Naive thymus-derived CD8-positive, alpha-beta T cell (primary cell): ENCODE measurements at places on chromosomes 12 and 14.

DNA sequence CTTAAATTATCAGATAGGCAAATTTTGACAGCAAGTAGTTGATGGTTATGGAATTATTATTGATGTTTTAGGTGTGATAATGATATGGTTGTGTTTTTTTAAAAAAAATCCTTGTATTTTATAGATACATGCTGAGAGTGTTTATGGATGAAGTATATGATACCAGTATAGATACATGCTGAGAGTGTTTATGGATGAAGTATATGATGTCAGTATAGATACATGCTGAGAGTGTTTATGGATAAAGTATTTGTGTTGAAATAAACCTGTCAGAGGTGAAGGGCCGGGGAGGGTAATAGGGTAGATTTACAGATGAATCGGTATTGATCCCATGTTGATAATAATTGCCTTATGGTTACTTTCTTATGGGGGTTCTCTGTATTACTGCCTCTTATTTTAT lies 6.0 kb upstream of the RFX4 start:
- H3K4me1 ChIP-seq: peaks cover 8% of the 10 kb centered on the region
- no peak overlapping the region for H3K27ac ChIP-seq
- no peak for DNase-seq
- H3K4me3 ChIP-seq: no peak overlapping the region

GRCh38 chr12:47863467-47863866 lies 41.3 kb downstream of the VDR start:
- no peaks in the 10 kb centered on the region for H3K4me1 ChIP-seq
- DNase-seq: no peak
- no peak overlapping the region for H3K4me3 ChIP-seq
- H3K27ac ChIP-seq: no peak overlapping the region
- no peaks in the 10 kb centered on the region for H3K36me3 ChIP-seq

GRCh38 chr14:51924600-51924999 lies 64.2 kb downstream of the GNG2 start:
- peaks cover 79% of the 10 kb centered on the region for H3K4me1 ChIP-seq
- H3K27me3 ChIP-seq: no peaks in the 10 kb centered on the region
- H3K4me3 ChIP-seq: no peak overlapping the region
- peak overlapping the region; percentile 1 for H3K27ac ChIP-seq
- H3K36me3 ChIP-seq: peaks cover 36% of the 10 kb centered on the region

- no peaks in the 10 kb centered on the region for H3K27me3 ChIP-seq
- DNase-seq: no peak
- H3K36me3 ChIP-seq: no peaks in the 10 kb centered on the region
- H3K4me3 ChIP-seq: no peak overlapping the region
Measured at GRCh38 chr12:121872546-121873215, 14.0 kb upstream of the HPD start.

DNA sequence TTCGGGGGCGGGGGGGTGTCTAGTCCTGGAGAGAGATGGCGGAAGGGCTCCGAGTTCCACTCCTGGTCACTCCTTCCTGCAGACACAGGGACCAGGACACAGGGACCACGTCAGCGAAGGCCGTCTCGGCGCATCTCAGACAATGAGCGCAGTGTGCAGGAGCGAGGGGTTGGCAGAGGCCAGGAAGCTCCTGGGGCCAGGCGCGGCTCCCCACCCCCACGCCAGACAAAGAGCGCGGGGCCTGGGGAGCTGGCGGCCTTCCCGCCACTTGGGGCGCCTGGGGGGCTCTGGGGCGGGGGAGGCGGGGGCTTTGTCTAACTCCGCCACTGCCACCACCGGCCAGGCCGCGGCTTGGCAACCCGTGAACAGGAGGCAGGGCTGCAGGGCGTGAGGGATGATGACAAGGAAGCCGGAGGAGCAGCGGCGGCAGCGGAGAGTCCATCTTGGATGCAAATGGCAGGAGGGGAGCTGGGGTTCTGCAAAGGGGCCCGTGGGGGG lies 2.2 kb downstream of the CDK2AP1 start:
- peaks cover 10% of the 10 kb centered on the region for H3K4me1 ChIP-seq
- peak overlapping the region; percentile 78 for H3K4me3 ChIP-seq

- no peak for DNase-seq
- no peak overlapping the region for H3K4me3 ChIP-seq
- no peak overlapping the region for H3K27ac ChIP-seq
- H3K36me3 ChIP-seq: no peaks in the 10 kb centered on the region
- no peaks in the 10 kb centered on the region for H3K27me3 ChIP-seq
Measured at GRCh38 chr14:64158608-64159007, 135.6 kb downstream of the ESR2 start.

GRCh38 chr14:105456736-105457617 lies 17.6 kb upstream of the CRIP2 start:
- no peaks in the 10 kb centered on the region for H3K27me3 ChIP-seq
- no peak overlapping the region for H3K4me3 ChIP-seq
- H3K27ac ChIP-seq: no peak overlapping the region
- H3K36me3 ChIP-seq: no peaks in the 10 kb centered on the region
- H3K4me1 ChIP-seq: peaks cover 3% of the 10 kb centered on the region

- no peaks in the 10 kb centered on the region for H3K36me3 ChIP-seq
- H3K27me3 ChIP-seq: no peaks in the 10 kb centered on the region
- H3K4me1 ChIP-seq: no peaks in the 10 kb centered on the region
- DNase-seq: no peak
- no peak overlapping the region for H3K4me3 ChIP-seq
Measured at GRCh38 chr12:80412343-80412953, 31.6 kb upstream of the PTPRQ start.

DNA sequence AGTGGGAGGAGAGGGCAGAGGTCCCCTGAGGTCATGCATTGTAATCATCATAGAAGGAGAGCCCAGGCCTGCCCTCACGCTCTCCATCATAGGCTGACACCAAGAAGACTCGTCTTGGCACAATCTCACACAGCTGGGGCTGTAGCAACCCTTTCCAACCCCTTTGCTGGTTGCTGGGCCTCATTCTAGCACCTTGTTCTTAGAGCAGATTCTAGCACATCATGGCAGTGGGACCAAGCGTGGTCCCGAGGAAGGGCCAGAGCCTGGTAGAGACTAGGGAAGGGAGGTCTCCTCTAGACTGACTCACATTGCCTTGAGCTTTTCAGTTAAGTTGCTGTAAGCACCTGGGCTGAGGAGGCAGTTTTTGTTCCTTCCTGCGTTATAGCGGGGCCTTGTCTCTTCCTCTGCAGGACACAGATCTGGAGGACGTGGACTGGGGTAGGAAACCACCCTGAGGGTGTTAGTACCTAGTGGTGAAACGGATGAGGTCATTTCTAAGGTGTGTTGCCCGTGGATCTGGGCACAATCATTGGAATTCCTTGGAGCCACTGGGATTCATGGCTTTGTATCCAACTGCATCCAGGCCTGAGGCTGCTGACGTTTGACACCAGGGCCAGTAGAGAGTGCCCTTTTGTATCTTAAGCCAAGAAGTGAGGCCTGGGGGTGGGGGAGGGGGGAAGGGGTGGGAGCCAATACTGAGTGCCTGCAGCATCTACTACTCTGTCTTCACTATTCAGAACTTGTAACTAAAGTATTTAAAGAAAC lies 19.9 kb downstream of the RPS6KL1 start:
- H3K27ac ChIP-seq: peak overlapping the region; percentile 14
- peaks cover 7% of the 10 kb centered on the region for H3K36me3 ChIP-seq
- DNase-seq: no peak
- peaks cover 7% of the 10 kb centered on the region for H3K4me1 ChIP-seq

- H3K27me3 ChIP-seq: no peaks in the 10 kb centered on the region
- no peaks in the 10 kb centered on the region for H3K36me3 ChIP-seq
- H3K4me1 ChIP-seq: no peaks in the 10 kb centered on the region
- no peak for DNase-seq
- no peak overlapping the region for H3K27ac ChIP-seq
Measured at GRCh38 chr12:79274501-79275064, 410.0 kb downstream of the SYT1 start.

DNA sequence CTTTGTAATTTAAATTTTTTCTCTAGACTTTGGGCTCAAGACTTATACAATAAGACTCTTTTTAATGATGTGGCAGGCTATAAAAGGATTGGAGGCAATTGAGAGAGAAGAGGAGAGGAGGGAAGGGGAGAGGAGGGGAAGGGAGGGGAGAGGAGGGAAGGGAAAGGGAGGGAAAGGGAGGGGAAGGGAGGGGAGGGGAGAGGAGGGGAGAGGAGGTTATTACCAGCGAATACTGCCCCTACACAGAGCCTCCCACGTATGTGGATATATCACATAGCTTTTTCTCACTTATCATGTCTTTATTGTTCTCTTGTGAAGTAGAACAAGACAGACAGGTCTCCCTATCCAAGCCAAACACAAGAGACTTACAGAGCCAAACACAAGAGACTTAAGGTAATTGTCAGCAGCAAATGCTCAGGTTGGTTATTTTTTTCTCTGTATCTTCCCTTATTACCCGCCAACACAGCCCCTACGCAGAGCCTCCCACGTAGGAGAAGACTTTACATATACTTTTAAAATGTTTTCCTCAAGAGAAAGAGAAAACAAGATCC lies 63.1 kb downstream of the DRAM1 start:
- no peaks in the 10 kb centered on the region for H3K4me1 ChIP-seq
- peaks cover 6% of the 10 kb centered on the region for H3K27me3 ChIP-seq
- H3K27ac ChIP-seq: no peak overlapping the region
- no peak overlapping the region for H3K4me3 ChIP-seq
- DNase-seq: no peak

GRCh38 chr12:116432314-116432750 lies 126.8 kb upstream of the MAP1LC3B2 start:
- DNase-seq: no peak
- H3K27ac ChIP-seq: no peak overlapping the region
- peaks cover 6% of the 10 kb centered on the region for H3K4me1 ChIP-seq
- H3K4me3 ChIP-seq: no peak overlapping the region

- DNase-seq: no peak
- peaks cover 26% of the 10 kb centered on the region for H3K27me3 ChIP-seq
- H3K27ac ChIP-seq: no peak overlapping the region
Measured at GRCh38 chr14:21647380-21647779, 6.3 kb upstream of the OR4E2 start.

GRCh38 chr14:102320033-102320660 lies 601 bp downstream of the ZNF839 start:
- H3K4me1 ChIP-seq: peaks cover 67% of the 10 kb centered on the region
- peak overlapping the region; percentile 90 for H3K4me3 ChIP-seq

GRCh38 chr12:59823567-59823966 lies 227.7 kb downstream of the SLC16A7 start:
- no peak overlapping the region for H3K4me3 ChIP-seq
- DNase-seq: no peak
- no peaks in the 10 kb centered on the region for H3K4me1 ChIP-seq
- no peaks in the 10 kb centered on the region for H3K27me3 ChIP-seq

DNA sequence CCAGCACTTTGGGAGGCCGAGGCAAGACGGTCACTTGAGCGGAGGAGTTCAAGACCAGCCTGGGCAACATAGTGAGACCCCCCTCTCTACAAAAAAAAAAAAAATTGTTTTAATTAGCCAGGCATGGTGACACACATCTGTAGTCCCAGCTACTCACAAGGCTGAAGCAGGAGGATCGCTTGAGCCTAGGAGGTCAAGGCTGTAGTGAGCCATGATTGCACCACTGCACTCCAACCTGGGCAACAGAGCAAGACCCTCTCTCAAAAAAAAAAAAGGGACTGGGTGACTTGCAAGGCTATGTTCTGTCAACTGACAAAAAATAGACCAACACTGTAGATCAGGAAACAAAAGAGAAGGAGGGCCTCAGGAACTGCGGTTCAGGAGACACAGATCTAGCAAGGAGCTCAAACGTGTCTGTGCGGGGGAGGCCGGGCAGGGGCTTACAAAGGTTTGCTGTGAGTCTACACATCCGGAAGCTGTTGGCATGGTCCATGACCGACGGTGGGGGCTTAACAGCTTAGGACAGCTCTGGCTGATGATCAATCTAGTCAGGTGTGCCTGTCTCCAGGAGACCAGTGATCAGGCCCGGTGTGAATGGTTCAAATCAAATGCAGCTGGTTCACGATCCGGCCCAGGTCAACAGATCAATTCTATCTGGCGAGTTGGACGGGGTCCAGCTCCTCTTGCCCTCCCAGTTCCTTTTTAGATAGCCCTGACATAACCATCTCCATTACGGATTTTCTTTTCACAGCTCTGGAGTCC lies 31.7 kb upstream of the INF2 start:
- peaks cover 60% of the 10 kb centered on the region for H3K4me1 ChIP-seq
- peak overlapping the region; percentile 22 for H3K4me3 ChIP-seq
- no peaks in the 10 kb centered on the region for H3K36me3 ChIP-seq
- H3K27ac ChIP-seq: peak overlapping the region; percentile 80
- no peaks in the 10 kb centered on the region for H3K27me3 ChIP-seq

DNA sequence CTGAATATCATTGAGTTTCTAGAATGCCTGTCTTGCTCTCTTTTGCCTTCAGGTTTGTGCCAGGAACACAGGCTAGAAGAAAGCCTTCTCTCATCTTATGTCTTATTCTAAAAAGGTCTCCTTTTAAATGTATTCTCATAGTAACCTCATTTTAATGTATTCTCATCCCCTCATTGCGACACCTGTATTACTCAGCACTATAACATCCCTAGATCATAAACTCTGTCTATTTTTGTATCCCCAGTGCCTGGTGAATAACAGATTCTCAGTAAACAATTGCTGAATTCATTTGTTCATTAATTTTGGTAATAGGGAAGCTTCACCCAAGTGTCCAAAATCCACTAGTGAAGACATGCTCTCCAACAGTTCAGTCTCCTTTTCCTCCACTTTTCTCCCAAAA lies 8.8 kb upstream of the LRRK2 start:
- no peak overlapping the region for H3K27ac ChIP-seq
- no peak for DNase-seq
- H3K36me3 ChIP-seq: no peaks in the 10 kb centered on the region

DNA sequence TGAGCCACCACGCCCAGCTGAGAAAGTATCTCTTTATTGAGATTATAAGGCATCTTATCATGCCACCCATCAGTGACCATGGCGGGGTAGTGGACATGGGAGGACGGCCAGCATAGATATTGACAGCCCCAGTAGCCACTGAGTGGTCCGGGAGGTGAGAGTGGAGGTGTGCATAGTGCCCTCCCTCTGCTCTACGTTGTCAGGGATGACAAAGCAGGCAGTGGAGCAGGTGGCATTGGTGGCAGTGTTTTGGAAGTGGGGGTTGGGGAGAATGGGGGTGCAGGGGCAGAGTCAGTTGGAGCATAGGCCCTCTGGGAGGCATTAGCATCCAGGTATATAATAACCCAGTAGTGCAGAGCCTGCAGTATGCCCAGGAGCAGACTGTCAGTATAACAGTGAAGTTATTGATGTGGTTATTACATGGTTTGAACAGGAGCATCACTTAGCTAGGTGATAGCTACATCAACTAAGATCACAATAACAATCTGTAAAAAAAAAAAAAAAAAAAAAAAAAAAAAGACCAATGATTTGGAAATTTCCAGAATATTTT lies 41.1 kb downstream of the GNG2 start:
- peak overlapping the region; percentile 52 for H3K4me3 ChIP-seq
- no peaks in the 10 kb centered on the region for H3K27me3 ChIP-seq
- DNase-seq: peak; percentile 12
- H3K36me3 ChIP-seq: peaks cover 12% of the 10 kb centered on the region
- peaks cover 87% of the 10 kb centered on the region for H3K4me1 ChIP-seq
- peak overlapping the region; percentile 82 for H3K27ac ChIP-seq

DNA sequence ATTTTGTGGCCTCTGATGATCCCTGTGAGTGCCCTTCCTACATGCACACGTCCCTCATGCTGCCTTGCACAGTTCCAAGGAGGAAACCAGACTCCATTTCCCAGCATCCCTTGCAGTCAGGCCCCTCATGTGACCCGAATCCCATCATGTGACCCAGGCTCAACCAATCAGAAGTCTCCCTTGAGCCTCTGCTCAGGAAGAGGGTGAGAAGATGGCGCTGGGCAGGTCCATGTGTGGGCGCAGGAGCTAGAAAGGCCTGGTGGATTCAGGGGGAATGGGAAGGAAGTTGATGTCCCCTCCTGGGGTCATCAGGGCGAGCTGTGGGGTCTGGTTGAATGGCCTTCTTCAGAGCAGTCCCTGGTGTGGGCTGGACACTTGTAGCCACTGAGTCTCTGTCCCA lies 240.5 kb downstream of the ADGRD1 start:
- no peak overlapping the region for H3K27ac ChIP-seq
- H3K27me3 ChIP-seq: peaks cover 19% of the 10 kb centered on the region
- DNase-seq: no peak
- H3K4me1 ChIP-seq: no peaks in the 10 kb centered on the region
- H3K4me3 ChIP-seq: no peak overlapping the region
